ENCODE measurements at places on chromosomes 4 and X. TPM values are rescaled to one million over a fixed set of nuclear protein-coding genes. Genes with fewer than 3 reads are reported as not detected.

DNA sequence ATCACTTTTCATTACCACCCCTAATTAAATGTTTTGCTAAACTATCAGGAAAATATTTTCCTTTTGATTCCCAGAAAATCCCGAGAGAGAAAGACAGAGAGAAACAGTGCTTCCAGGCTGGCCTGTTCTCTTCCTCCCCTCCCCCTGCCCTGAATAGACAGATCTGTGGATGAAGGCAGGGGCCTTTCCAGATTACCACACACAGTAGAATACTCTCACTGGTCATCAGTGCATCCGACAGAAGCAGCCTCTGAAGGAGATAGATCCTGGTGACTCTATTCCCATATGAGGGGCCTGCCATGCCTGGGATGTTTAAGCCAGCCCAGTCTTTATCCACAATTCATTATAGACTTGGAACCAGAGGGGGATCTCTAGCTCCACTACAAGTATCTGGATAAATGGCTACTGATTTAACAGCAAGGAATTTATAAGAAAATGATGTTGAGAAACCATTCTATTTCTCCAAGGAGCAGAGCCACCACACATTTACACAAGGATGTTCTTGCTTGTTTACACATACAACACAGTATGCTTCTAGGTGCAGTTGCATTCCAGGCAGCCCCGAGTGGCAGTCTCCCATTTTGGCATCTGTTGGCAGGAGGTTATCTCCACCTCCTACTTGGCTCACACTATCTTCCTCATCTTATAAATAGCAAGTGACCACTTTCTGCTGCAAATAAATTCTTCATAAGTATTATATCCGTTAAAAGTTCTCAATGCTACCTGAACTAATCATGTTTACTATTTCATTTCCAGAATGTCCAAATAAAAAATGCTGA is 115.8 kb downstream of the HS6ST2 start:
- DNase-seq, result no peak

GRCh38 chr4:29619168-29619567 is 1101.0 kb upstream of the PCDH7 start:
- no peak for DNase-seq

The WDR17 gene
- 0.78 TPM for total RNA-seq

The TMEM31 gene
- total RNA-seq, result not detected

DNA sequence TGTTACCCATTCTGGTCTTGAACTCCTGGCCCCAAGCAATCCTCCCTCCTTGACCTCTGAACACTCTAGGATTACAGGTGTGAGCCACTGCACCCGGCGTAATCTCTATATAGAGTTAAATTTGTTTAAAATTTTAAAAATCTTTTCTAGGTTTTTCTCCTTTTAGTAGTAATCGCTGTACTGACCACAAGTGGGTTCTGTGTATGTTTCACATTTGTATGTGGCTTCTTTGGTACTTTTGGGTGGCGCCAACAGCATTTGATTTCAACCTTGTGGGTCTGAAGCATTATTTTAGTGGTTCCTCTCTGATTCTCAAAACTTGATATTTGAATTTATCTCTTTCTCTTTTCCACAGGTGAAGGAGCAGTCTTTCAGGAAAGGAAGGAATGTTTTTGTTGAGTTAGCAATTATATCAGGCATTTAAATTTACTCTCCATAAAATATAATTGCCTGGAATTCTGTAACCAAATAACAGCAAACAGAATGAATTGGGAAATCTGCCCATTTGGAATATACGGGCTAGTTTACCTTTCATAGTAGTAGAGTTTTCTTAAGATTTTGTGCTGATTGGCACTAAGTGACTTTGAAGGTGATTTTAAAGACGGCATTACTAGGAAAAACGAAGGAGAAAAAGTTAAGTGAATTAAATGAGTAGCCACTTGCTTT is 29.5 kb downstream of the ARHGAP10 start:
- no peak for DNase-seq

- peak; percentile 38 for DNase-seq
These were observed 1.2 kb downstream of the AKAP17A start for GRCh38 chrX:1592470-1593142.

The C4orf50 gene
- 1.2 TPM for total RNA-seq

The FAT4 gene
- not detected for total RNA-seq

GRCh38 chr4:146247356-146247755 is 33.0 kb downstream of the REELD1 start:
- no peak for DNase-seq

The VCX gene
- not detected for total RNA-seq

DNA sequence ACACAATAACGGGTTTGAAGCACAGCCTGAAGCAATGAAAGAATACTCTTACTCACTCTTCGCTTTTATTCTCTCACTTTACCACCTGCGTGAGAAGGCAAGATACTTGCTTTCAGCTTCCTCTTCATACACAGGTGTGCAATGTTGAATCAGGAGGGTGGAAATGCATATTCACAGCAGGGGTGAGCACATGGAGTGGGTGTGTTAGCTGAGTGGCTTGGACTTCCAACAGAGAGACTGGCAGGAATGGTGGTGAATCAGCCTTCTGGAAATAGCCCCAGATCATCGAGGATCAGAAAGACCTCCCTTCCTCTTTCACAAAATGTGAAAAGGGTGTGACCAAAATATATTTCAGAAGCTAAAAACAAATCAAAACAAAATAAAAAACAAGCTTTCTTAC is 521.2 kb downstream of the STIM2 start:
- no peak for DNase-seq

The MMRN1 gene
- total RNA-seq, result 1.2 TPM

Data from activated CD4-positive, alpha-beta memory T cell treated with anti-CD3 and anti-CD28 coated beads, Interleukin-2, amount 10 ng/mL, durations not matched to agents 7 days and 5 days (primary cell).